ENCODE measurements at places on chromosomes 4 and X.
A peak's percentile ranks its signal among the peaks of the same experiment; 100 is the strongest.

DNA sequence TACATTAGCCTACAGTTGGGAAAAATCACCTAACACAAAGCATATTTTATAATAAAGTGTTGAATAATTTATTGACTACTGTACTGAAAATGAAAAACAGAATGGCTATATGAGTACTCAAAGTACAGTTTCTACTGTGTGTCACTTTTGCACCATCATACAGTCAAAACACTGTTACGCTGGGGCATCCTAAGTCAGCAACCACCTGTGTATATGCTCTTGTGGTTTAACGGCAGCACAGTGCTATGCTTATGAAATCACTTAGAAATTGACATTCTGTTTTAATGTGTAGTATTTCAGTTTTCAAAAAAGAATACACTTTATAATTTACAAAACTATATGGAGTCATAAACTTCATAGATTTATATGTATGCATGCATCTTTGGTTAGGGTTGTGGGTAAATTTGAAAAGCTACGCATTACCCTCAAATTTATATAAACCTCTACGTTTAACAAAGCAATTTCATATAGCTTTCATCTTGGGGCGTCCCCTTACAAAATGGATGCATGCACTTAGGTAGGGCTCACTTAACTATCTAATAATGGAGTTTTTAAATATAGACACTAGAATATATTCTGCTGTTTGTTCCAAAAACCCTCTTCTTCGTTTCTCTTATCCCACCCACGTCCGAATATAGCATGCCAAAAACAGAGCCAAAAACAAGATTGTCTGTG, 690 bp upstream of the NEIL3 start:
- ATAC-seq: no peak

GRCh38 chr4:84680956-84681355, 98.0 kb downstream of the CDS1 start:
- ATAC-seq: no peak

DNA sequence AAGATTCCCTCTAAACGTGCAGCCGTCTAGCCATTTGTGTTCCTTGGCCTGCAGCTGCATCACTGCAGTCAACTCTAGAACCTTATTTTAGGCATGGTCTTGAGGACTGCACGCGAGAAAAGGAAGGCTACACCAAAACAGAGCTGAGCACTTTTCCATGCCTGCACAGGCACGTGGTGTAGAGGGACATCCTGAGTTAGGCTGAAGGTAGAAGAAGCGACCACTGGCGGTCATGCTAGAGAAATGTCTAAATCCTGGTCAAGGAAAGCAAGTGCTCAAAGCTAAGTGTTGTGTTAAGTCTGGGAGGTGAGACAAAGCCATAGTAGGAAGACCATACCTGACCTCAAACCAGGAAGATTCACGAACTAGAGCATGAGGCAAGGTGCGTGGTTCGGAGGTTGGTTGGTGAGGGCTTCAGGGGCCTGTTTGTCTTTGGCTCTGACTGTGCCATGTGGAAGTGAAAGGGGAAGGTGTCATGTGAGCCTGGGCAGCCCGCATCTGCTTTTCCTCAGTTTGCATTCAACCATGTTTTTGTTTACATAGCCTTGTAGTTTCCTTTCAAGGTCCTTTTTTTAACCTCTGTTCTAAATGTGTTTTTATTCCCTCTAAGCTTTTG, 203.8 kb downstream of the AASDH start:
- ATAC-seq: no peak

- no peak for ATAC-seq
Observed at GRCh38 chr4:102693861-102694260, 66.9 kb downstream of the MANBA start.

DNA sequence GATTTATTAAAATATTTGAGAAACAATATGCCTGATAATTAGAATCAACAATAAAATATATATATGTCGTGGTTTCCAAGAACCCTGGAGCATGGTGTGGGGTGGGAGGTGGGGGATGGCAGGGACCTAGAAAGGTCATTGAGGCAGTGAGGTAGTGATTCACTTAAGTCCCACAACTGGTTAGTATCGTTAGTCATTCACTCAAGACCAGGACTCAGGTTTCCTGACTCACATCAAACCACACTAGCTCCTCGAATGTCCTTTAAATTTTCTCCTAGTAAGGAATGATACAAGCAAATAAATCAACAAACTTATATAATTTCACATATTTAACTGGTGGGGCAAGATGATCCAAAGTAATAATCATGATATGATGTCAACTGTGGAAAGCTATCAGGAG, 158.8 kb upstream of the AADAT start:
- no peak for ATAC-seq

GRCh38 chrX:276581-277201, 4.5 kb upstream of the PLCXD1 start:
- ATAC-seq: peak; percentile 91

GRCh38 chr4:73451404-73451803, 15.4 kb downstream of the AFP start:
- ATAC-seq: no peak

- no peak for ATAC-seq
Observed at GRCh38 chr4:170087163-170087700, 2.5 kb downstream of the AADAT start.

DNA sequence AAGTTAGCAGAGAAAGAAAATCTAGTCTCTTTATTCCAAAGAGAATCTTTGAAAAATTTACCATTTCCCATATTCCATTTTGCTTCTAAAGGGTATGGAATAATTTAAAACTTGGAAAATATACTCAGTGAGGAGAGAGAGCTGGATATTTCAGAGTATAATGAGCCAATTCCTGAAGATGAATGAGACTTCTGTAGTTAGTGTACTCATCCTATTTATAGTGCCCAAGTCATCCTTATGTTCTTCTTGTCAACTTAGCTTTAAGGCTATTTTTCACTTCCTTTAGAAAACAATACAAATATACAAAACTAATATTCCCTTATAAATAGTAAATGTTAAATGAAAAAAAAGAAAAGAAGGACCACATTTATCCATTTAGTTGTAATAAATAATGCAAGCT, 302.6 kb downstream of the IQCM start:
- ATAC-seq: no peak

DNA sequence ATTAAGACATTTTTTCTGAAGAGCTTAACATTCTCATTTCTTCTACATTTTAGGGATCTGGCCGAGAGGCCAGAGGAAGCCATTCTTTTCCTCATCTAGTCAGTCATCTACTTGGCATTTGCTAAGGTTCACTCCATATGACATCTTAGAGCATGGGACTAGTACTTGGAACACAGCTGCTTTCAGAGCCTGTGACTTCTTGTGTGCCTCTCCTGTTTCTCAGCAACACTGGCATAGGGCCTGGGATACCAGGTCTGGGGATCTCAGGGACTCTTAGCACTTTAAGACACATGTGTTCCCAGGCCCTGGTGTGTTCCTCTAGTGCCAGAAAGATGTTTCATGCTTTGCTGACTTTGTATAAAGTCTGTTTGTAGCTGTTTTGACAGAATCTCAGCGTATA, 7.3 kb downstream of the PLP1 start:
- no peak for ATAC-seq

GRCh38 chr4:42671431-42672194, 14.7 kb upstream of the ATP8A1 start:
- ATAC-seq: no peak

GRCh38 chr4:184287697-184288255, 70.1 kb upstream of the ENPP6 start:
- peak; percentile 91 for ATAC-seq

DNA sequence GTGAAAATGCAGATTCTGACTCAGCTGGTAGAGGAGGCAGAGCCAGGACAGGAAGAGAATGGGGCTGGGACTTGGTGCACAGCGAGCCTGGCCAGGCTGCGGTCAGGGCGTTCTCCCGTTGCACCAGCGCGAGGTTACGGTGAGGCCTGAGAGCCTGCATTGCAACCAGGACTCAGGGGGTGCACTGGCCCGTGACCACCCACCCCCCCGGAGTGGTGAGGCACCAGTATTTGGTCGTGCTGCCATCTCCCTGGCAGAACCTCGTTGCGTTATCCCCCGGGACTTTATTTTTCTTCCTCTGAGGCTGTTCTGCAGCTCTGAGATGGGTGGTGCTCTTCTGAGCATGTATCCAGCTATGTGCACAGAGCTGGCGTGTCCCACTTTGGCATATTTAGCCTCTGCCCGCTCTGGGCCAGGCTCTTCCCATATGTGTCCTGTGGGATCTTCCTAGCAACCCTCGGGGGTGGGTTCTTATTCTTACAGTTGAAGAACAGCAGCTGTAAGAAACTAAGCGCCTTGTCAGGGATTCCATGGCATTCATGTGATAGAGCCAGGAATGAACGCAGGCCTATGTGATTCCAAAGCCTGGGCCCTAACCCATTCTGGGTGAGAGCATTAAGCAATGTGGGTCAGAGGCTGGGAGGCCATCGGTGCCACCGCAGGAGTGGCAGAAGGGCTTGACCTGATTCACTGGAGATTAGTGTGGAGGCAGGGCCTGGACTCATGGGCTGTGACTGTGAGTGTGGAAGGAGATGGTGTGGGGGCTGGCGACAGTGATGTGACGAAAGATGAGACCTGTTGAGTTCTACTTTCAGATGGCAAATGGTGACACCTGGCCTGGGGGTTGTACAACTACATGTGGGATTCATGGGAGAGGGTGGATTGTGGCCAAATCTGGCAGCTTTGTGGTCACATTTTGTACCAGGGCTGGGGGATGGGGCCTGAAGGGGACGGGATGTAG, 3.1 kb downstream of the TADA2B start:
- ATAC-seq: no peak

- ATAC-seq: peak; percentile 41
Observed at GRCh38 chr4:48109413-48110263, 24.4 kb downstream of the TXK start.

- no peak for ATAC-seq
Observed at GRCh38 chr4:139838811-139839210, 173.2 kb downstream of the MGST2 start.

DNA sequence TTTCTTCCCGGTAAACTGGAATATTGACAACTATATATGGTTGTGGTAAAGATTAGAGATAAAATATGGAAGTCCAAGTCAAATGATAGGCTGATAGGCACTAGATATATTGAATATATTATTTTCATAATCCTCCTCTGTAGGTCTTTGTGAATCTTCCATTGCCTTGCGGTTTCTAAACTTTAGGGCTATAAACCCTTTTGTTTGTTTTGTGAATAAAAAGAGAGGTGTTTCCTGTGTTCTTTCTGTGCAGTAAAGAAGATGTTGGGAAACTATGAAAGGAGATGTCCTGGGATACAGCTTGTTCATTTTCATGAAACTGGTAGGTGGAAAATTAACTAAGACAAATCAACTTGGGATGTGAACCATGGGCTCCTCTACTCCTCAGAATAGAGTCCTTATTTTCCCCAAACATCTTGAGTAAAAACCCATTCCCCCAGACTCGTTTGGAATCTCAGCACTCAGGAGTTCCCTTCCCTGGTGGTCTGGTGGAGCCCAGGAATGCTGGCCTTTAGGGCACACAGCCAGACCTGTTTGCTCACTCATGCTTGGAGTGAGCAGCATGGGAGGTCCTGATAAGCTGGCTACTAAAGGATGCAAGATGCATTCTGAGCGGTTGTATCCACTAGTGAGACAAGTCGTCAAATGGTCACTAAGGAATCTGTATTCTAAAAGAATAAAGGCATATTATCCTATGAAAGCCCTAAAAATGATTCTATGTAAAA, 22.2 kb downstream of the PRDM8 start:
- no peak for ATAC-seq

GRCh38 chr4:56195025-56195424, 192.3 kb downstream of the AASDH start:
- no peak for ATAC-seq

- ATAC-seq: peak; percentile 28
Observed at GRCh38 chrX:123648028-123648810, 84.6 kb downstream of the THOC2 start.

GRCh38 chrX:49059681-49060085, 884 bp downstream of the CCDC120 start:
- peak; percentile 78 for ATAC-seq

- ATAC-seq: no peak
Observed at GRCh38 chrX:153662266-153662665, 11.3 kb downstream of the PNCK start.

DNA sequence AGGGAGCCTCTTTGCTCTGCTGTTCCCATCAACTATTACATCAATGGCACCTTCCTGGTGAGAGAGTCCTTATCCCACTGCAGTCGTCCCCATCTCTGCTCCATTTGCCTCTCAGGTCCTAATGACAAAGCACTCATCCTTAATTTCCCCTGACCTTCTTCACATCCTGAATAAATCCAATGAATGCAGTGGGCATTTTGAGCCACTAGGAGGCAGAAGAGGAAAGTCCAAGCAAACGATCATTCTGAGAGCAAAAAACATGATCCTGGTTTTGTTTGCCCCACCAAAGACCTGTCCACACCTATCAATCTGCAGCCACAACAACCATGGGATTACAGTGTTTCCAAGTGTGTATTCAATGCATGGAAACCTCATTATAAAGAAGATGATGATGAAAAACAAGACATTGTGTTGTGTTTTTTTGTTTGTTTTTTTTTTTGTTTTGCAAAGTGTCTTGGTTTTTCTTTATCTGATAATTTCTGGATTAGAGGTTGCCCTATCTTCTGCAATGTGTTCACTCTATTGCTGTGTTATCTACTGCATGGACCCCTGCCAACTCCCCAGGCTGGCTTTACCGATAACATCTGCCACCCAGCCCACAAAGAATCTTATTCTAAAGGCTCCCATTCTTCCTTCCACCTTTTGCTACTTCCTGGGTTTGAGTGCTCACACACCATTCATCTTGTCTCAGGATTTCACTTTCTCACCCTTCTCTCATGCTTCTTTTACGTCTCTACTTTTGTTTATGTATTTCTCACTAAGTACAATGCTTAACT, 207.2 kb downstream of the NLGN4X start:
- peak; percentile 20 for ATAC-seq

- no peak for ATAC-seq
Observed at GRCh38 chr4:4690854-4691253, 149.0 kb upstream of the STX18 start.

- ATAC-seq: no peak
Observed at GRCh38 chr4:1592068-1592708, 91.9 kb downstream of the FAM53A start.

DNA sequence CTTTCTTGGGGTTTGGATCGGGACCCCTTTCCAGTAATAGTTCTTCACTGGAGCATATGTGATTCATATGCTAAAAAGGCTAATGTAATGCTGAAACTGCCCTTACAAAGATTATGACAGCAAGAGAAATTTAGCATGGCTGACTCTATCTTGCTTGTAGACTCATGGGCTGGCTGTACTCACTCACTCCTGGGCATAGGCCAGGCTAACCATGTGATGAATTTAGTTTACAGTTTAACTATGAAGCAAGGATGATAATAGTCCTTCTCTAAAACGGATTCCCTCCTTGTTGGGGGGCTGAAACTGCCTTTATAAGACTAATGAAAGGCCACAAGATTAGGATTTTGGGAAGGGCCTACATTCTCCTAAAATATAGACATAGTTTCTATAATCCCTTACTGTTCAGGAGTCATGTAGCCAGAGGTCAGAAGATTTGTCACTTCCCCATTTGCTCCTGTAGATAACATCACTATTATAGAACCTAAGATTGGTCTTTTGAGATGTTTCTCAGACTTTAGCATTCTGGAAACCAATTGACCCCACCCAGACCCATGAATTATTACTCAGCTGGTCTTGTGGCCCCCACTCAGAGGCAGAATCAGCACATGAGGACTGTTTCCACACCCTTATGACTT, 20.8 kb upstream of the CEP135 start:
- no peak for ATAC-seq

All from esophagus mucosa (tissue), 1 donor.